ENCODE measurements at places on chromosomes 13 and 19.

DNA sequence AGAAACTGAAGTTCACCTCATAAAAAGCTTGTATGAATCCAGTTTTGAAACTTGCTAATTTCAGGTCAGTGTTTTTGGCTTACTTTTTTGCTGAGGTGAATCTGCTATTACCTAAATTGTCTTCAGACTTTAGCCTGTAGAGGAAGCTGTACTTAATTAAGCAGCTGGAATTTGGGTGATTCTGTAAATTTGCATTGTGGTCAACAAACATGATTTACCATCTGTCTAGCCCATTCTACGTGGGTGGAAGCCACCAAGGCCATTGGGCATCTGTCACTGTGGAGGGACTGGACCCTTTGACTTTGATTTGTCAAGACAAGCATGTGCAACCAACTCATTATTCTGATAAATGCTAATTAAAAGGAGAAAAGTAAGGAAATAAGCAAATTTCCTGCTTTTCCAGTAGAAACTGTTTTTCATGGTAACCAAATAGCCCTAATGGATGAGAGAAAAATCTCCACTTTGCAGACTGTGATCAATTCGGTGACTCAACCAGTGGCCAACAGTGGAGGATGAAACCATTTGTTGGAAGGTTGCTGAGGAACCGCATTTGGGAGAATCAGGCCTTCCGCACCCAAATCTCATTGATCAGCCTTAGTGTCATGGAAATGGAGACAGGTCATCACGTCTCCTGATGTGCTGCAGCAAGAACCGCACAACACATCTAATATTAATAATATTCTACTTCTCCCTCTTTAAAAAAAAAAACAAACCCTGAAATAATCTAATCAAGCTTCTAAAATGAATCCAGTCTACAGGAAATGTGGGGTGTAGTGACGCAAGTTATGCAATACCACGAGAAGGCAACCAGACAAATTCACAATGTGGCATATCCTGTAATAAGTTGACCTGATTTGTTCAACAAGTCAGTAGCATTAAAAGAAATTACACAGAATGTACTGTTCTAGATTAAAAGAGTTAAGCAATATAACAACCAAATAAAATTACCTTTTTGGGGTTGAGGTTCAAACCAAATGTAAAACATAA is 54.3 kb downstream of the GARRE1 start:
- no peak for DNase-seq

GRCh38 chr13:98743377-98743776 is 9.1 kb downstream of the SLC15A1 start:
- DNase-seq = no peak

GRCh38 chr13:112576191-112576590 is 11.8 kb downstream of the TUBGCP3 start:
- DNase-seq = no peak

GRCh38 chr19:5011476-5012238 is 42.7 kb downstream of the KDM4B start:
- no peak for DNase-seq

DNA sequence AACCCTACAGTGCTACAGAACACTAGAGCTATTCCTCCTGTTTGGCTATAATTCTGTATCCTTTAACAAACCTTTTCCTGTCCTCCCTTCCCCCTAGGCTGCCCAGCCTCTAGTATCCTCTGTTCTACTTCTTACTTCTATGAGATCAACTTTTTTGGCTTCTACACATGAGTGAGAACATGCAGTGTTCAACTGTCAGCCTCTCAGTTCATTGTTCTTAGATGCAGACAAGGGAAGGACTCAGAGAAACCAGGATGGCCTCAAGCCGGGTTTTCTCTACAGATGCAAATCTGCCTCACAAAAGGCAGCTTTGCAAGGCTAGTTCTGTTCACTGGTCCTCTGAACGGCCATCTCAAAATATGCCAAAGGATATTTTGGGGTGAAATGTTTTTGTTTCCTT is 18.4 kb downstream of the AMER2 start:
- DNase-seq = no peak

DNA sequence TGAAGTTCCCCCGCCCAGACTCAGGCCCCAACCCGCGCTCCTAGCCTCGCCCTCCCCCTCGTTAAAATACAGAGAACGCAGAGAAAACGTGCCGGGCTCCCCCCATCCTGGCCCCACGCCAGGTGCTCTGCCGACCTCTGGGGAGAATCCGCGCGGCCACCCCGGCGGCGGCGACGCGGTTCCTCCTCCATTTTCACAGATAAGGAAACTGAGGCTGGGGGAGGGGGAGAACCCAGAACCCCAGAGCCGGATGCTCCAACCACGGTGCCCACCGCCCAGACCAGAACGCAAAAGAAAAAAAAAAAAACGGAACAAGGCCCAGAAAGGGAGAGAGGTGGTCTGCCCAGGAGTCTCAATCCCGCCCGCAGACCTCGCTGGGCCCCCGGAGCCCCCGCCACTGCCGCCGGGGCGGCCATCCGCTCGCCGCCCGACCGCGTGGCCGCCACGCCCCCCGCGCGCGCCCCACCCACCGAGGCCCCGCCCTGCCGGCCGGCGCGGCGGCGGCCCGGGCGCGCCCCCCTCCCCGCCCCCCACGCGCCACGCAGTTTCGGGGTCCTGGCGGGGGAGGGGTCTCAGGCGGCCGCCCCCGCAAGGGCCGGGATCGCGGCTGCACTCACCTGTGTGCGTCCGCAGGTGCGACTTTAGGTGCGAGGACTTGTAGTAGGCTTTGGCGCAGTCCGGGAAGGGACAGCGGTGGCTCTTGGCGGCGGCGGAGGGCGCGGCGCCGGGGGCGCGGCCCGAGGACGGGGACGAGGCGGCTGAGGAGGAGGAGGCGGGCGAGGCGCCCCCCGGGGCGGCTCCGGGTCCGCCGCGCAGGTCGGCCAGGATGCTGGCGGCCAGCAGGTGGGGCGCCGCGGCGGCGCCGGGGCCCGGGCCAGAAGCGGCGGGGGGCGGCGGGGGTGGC is 703 bp downstream of the KLF16 start:
- no peak for DNase-seq

- no peak for DNase-seq
Measured at GRCh38 chr19:1309977-1310852, 24.5 kb downstream of the EFNA2 start.

DNA sequence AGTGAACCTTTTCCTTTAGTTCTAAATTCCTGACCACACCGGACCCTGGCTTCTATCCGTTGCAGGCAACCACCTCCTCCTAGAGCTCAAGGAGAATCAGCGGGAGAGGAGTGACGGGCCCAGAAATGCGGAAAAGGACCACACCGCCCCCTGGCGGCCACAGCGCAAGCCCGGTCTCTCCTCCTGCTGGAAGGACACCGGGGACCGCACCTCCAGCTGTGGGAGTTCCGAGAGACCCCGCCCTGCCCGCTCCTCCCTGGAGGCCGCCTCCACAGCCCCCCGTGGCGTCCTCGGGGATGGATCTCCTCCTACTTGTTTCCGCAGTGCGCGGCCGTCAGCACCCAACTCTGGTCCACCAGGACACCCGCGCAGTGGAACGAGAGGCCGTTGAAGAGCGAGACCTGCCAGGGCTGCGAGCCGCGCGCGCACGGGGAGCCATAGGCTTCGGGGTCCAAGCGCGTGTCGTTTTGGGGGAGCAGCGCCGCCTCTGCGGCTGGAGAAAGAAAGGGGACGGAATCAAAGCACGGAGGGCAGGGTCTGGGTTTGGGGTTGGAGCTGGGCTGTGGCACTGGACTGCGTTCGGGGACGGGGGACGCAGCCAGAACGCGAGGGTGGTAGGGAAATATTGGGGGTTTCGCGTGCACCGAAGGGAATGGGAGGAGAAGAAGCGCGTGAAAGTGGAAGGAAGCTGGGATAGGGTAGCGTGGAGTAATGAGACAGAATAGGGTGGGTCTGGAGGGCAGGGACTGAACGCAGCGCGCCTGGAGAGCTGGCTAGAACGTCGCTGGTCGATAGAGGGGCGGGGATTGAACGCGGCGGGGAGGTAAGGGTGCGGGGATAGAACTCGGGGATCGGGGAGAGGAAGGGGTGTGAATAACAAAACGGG is 2.5 kb downstream of the KLK10 start:
- DNase-seq = no peak

GRCh38 chr13:111159362-111160320 is 44.5 kb downstream of the ARHGEF7 start:
- DNase-seq = no peak

- no peak for DNase-seq
Measured at GRCh38 chr13:102190930-102191329, 210.9 kb downstream of the FGF14 start.

DNA sequence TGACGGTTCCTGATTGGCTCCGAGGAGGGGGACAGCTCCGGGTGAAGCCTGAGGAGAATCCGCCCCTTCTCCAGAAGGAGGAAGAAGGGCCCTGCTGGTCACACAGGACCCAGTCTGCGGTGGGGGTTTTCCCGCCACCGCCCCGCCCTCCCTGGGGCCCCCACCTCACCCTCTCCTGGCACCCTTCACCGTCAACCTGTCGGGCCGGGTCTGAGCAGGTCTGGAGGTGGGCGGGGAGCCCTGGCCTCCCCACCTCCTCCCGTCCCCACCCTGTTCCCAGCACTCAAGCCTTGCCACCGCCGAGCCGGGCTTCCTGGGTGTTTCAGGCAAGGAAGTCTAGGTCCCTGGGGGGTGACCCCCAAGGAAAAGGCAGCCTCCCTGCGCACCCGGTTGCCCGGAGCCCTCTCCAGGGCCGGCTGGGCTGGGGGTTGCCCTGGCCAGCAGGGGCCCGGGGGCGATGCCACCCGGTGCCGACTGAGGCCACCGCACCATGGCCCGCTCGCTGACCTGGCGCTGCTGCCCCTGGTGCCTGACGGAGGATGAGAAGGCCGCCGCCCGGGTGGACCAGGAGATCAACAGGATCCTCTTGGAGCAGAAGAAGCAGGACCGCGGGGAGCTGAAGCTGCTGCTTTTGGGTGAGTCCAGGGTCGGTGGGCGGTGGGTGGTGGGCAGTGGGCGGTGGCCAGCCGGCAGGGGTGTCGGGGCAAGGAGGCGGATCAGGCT is at the start of gene GNA15:
Gene GNA15, plus strand, starts transcription at position 73 of the 723 bp plus-strand sequence. Its CDS starts 418 bp downstream, at position 491.
- DNase-seq = no peak

DNA sequence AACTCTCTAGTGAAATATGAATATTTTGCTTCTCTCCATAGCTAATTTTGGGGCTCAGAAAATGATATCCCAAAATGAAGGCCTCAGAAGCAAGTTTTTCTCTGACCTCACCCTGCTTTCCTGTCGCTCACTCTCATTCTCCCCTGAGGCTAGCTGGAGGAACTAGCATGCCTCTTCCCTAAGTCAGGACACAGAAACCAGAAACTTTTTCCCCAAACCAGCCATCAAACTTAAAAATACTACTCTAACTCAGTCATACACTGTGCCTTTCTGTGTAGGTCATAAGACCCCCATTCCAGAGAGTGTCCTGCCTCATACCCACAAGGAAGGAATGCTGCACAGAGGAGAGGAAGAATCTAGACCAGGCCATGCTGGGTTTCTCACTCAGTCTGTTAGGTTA is 329.6 kb downstream of the PCDH20 start:
- no peak for DNase-seq

GRCh38 chr19:13996928-13997630 is 9.0 kb downstream of the RFX1 start:
- no peak for DNase-seq

- DNase-seq = no peak
Measured at GRCh38 chr19:47152632-47153031, 22.0 kb downstream of the SAE1 start.

GRCh38 chr13:41682001-41682400 is 224.7 kb downstream of the RGCC start:
- no peak for DNase-seq

DNA sequence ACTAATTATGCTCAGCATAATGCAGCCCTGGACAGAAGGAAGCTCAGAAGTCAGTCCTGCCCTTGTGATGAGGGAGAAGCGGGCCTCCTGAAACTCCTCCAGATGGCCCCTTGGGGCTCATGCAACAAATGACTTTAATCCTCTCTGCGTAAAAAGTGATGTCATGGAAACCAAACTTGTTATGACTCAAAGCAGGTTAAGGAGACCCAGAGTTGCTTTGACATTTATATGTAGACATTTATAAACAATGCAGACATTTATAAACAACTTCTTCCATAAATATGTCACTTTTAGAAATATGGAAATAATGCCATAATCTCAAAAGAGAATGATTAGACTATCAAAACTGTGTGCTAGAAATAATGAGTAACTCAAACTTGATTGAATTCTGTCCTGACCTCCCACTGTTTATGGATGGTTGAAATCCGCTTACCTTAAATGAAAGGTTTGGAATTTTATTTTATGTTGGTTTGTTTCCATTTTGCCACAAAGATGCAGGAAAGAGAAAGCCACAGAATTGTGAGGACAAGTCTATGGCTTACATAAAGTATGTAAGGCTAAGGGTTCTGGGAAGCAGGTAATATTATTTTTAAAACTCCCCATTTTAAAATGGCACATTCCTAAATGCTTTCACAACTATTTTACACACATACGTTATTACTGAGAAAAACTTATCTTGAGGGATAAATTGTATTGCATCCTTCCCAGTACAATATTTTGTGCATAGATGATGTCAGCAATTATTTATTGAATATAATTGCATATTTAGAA is 73.7 kb downstream of the CYSLTR2 start:
- DNase-seq = no peak

DNA sequence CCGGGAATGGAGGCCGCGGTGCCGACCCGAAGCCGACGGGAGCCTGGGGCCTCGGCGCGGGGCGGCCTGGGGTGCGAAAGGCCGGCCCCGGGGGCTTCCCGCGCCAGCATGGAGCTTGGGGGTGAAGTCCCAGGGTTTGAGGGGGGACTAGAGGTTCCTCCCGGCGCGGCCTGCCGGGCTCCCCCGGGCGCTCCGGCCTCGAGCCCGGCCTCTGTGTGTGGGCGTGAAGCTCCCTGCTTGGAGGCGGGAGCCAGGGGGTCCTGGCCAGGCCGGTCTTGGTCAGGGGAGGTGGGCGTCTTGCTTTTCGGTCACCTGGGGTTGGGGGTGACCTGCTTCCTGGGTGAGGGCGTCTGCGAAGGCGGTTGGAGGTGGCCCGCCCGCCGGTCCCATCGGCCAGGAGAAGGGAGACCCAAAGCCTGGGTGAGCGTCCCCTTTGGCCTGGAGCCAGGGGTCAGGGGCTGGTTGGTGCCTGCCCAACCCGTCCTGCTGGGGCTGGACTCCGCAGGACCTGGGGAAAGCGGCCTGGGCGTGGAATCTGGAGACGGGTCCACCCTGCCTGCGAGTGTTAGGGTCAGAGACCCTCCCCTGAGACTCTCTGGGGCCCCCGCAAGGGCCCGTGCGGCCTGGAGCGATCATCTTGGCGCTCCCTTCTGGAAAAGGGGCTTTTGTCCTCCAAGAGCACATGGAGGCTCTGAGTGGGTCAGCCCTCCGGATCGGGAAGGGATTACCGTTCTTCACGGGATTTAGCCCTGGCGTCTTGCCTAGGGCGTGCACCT is 535 bp downstream of the BSG start:
- no peak for DNase-seq

DNA sequence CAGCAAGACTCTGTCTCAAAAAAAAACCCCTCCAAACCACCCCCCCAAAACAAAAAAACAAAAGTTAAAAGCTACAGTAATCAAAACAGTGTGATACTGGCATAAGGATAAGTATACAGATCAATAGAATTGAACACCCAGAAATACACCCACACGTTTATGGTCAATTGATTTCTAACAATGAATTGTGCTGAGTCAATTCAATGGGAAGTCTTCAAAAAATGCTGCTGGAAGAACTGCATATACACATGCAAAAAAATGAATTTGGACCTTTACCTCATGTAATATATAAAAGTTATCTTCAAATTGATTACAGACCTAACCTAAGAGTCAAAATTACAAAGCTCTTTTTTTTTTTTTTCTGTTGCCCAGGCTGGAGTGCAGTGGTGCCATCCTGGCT is 19.8 kb upstream of the NAPA start:
- DNase-seq = no peak

GRCh38 chr13:99124794-99125316 is 75.8 kb upstream of the UBAC2 start:
- DNase-seq = no peak

GRCh38 chr19:10398819-10399218 is 4.5 kb downstream of the CDC37 start:
- no peak for DNase-seq

- no peak for DNase-seq
Measured at GRCh38 chr19:37221136-37221535, 3.1 kb downstream of the ZNF383 start.
